GM12864 (cell line): ENCODE measurements at places on chromosomes 6 and 20.

DNA sequence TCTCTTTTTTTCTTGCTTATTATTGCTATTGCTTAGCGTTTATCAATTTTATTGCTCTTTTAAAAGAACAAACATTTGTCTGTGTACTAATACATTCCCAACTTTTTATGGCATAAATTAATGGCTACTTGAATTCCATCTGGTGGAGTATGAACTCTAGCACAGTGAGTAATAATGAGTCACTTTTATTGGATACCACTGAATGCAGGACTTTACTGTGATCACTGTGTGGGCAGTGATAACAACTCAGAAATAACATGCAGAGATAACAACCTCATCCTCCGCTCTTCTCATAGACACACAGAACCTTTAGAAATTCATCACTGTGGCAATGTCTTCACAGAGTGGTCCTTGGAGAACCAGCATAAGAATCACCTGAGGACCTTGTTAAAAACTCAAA lies 174.9 kb upstream of the PRND start:
- DNase-seq: no peak

DNA sequence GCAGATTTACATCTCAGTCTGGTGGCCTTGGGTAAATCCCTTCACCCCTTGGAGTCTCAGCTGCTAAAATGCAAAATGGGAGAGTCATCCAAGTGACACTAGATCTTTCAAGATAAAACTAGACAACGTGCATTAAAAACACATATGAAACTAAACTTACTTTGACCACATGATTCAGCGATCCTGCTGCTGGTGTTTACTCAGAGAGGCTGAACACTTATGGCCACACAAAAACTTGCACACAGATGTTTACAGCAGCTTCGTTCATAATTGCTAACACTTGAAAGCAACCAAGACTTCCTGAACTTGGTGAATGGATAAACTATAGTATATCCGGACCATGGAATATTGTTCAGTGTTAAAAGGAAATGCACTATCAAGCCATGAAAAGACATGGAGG lies 55.3 kb upstream of the GPR6 start:
- no peak for DNase-seq

DNA sequence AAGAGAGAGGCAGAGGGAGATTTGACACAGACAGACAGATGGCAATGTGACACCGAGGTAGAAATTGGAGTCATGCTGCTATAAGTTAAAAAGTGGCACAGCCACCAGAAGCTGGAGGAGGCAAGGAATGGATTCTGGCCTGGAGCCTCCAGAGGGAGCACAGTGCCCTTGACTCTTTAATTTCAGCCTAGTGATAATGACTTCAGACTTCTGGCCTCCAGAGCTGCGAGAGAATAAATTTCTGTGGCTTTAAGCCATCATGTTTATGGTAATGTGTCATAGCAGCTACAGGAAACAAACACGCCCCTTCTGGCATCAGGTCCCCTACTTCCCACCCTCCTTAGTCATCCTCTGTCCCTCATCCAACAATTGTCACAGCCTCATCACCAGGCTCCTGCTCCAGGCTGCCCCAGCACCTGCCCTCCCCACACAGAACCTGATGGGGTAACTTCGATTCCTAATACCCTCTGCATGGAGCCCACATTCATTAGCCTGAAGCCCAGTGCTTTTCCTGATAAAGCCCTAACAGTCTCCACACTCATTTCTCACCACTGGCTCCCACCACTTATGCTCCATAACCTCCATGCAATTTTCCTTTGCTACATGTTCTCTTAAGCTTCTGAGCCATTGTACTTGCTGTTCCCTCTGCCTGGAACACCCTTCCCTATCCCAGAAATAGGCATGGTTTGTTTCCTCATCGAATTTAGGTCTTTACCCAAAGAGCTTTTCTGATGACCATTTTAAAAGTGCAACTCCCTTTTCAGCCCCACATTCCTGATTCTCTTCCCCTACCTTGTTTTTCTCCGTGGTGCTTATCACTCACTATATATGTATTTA lies 69.7 kb upstream of the TOX2 start:
- DNase-seq: no peak

DNA sequence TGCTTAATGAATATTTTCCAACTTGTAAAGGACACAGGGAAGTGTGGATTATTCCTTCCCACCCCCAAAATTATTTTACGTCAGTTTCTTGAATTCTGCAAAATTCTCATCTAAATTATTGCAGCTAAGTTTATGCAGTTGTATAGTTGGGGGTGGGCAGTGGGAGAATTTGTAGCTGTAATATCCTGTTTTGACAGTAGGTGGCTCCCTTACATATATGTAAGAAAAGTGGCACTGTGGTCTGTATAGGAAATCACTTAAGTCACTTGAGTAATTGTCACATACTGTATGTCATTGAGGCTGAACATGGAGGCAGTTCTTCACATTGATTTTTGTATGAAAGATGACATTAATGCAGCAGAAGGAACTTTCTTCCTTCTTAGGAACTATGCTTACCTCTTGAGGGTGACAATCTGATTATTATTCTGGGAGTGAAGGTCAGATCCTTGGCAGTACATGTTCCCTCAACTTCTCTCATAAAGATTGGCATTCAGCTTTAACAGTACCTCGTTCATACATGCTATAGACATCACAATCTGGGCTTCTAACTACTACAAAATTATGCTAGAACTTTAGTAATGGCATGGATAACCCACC lies 14.6 kb upstream of the CFAP206 start:
- peak; percentile 50 for DNase-seq

DNA sequence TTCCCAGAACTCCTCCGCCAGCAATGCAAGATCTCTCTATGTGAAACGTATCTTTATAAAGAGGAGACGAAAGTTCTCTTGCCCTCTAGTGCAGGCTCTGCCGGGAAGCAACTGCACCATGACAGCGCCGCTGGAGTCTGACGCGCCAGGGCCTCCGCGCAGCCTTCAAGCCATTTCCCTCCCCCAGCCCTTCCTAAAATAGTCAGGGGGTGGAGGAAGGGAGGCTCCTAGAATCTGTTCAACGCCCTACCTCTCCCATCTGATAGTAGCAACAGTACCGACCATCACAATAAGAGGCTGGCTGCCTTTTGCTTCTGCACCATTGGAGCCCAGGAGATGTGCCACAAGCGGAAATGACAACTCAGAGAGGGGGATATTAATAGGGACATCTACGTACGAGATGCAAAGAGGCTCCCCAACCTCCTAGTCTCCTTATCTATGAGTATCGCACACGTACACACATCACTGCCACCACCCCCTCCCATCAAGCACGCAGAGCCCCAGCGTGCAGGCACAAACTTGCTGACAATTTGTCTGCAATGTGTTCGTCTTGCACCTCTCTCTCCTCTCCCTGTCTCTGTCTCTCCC lies 1.0 kb downstream of the SYNE1 start:
- DNase-seq: no peak

DNA sequence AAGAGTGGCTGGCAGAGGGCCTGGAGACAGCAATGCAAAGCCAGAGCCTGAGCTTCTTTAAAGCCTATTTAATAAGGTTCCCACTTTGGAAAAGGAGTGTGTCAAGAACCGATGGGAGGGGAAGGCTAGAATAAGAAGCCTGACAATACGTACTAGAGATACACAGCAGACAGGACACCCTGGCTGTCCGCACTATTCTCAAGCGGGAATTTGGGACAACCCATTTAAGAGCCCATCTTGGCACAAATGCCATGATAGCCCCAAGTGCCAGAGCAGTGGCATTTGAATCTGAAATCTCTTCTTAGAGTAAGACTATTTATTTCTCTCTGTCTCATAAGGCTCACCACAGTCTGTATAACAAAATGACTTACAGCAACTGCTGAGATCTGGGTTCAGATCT lies 3.1 kb downstream of the GMDS start:
- DNase-seq: no peak

DNA sequence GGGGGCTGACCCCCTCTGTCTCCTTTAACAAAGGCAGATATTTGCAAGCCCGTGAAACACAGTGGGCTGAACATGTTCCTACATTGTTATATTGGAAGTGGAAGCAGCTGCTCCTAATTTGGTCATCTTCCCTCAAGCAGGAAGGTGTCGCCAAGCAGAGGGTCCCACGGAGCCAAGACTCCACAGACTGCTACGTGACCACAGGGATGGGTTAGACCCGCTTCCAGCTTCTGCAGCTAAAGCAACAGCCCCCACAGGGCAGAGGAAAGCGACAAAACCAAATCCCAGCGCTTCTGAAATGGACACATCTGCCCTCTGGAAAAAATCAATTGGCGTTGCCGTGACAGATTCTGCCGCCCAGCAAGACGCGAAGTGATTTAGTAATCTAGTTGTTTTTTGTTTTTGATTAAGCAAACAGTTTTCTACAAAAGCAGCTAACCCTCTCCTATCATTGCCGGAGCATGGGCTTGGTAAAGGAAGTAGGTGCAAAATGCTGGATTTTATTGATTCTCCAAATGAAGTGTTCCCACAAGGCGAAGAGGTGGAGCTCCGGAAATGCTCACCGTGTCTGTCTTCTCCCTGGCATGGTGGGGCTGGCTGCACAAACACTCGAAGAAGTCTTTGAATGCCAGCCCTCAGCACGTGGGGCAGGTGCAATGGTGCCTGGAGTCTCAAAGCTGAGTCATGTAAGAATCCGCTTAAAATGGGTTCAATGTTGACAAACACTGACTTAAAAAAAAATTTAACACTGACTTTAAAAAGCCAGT lies 79.4 kb upstream of the FRMD1 start:
- DNase-seq: no peak

DNA sequence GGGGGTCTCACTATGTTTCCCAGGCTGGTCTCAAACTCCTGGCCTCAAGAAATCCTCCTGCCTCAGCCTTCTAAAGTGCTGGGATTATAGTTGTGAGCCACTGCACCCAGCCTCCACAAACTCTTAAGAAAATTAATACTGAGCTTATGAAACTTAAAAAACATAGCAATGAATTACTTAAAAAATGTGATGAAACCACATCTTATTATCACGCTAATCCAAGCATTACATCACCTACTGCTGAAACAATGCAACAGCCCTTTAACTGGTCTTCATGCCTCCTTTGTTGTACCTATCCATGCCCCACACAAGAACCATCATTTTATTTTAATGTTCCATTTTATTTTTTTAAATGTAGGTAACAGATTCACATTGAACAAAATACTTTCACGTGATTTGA lies 24.9 kb downstream of the SESN1 start:
- no peak for DNase-seq

DNA sequence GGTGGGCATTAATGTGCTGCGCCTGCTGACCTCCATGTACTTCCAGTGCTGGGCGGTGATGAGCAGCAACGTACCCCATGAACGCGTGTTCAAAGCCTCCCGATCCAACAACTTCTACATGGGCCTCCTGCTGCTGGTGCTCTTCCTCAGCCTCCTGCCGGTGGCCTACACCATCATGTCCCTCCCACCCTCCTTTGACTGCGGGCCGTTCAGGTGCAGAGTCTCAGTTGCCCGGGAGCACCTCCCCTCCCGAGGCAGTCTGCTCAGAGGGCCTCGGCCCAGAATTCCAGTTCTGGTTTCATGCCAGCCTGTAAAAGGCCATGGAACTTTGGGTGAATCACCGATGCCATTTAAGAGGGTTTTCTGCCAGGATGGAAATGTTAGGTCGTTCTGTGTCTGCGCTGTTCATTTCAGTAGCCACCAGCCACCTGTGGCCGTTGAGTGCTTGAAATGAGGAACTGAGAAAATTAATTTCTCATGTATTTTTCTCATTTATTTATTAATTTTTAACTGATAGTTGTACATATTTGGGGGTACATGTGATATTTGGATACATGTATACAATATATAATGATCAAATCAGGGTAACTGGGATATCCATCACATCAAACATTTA lies 35.2 kb upstream of the NOP56 start:
- no peak for DNase-seq

GRCh38 chr20:36726168-36726567 lies 19.7 kb downstream of the NDRG3 start:
- no peak for DNase-seq

DNA sequence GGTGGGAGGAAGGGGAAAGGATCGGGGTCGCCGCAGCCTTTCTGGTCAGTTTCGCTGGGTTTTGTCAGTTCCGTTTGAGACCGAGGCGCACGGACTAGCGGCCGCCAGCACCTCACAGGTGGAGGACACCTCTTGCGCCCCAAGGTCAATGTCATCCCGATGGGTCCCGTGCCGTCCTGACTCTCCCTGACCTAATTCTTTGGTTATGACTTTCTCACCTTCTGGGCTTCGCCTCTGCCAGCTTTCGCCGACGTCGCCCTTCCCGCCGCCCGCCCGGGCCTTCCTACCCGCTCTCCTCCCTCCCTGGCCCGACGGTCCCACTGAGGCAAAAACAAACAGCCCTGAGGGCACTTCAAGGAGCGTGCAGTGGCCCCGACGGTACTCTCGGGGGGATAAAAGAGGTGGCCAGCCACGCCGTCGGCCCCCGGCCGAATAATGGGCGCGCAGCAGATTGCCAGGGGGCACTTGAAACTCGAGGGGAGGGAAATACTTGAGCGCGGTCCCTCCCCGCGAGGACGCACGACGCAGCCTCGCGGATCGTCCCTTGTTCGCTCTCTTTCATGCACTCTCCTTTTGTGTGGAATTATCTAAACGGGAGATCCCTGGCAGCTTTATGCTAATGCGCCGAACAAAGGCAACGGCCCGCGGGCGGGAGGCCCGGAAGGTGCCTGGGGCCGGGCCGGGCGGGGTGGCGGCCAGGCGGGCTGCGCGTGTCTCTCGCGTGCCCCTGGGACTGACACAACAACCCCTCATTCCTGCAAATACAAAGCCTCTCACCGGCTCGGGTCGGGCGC lies 3.9 kb upstream of the INSM1 start:
- no peak for DNase-seq

DNA sequence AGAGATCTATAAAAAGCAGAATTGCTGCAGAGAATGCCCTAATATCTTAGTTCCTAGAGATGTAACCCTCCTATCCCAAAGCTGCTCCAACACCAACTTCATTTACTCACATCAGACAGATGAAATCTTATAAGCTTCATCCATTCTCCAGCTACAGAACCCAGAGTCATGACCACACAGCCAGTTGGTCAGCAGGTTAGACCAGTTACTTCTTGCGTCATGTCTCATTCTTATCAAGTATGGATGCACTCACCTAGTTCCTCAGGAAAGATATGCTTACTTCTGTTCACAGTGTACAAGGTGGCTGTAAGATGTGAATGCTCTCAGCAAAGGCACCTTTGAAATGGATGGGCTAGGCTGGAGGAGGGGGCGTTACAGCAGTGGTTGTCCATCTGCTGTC lies 47.9 kb upstream of the ISM1 start:
- DNase-seq: no peak

DNA sequence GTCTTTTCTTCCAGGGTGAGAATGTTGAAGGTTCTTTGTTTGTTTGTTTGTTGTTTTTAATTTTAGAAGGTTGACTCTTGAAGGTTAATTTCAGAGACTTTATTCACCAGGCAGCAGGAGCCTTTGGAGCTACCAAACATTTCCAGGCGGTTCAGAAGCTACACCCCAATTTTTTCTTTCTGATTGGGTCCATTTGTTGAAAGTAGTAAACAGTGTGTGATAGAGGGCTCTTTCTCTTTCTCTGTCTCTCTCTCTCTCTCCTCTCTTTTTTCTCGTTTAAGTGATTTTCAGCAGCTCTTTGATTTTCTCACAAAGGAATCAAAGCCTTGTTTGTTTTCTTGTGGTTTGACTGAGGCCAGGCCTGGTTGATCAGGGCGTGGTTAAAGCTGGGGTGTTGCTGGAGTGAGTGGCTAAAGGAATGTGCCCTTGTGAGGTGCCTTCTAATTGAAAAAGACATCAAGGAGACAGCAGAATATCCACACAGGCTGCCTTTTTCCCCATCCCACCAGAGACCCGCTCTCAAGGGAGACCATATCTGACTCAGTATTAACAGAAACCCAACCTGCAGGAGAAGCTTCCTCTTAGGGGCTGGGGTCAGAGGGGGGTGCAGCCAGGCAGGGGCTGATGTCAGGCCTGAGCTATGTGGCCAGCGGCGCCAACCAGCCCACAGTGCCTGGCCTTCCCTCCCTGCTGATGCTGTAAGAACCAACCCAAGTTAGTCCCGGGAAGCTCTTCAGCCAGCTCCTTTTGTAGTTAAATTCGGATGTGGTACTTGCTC lies 40.4 kb upstream of the NAA20 start:
- DNase-seq: no peak
